ENCODE measurements at places on chromosomes 16 and 17.

DNA sequence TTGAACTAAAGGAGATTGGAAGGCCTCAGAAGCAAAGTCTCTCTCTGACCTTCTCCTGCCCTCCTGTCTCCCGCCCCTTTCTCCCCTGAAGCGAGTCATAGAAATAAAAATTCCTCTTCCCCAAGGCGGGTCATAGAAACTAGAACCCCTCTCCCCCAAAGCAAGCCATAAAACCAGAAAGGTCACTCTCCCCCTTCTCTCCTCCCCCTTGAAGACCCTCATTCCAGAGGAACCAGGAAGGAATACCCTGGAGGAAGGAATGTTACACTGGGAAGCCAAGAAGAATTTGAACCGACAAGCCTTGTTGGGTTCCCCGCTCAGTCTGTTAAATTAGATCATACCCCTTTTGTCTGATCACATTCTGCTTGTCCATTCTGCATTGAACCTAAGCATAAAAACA, 2.7 kb upstream of the GJC1 start:
- no peak for DNase-seq

DNA sequence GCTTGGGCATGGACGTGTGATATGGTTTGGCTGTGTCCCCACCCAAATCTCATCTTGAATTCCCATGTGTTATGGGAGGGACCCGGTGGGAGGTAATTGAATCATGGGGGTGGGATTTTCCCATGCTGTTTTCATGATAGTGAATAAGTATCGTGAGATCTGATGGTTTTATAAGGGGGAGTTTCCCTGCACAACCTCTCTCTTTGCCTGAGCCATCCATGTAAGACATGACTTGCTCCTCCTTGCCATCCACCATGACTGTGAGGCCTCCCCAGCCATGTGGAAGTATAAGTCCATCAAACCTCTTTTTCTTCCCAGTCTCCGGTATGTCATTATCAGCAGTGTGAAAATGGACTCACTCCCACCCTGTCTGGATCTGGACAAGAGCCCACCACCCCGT, 393.4 kb downstream of the SEC14L1 start:
- DNase-seq: no peak

GRCh38 chr17:39264119-39264518, 38.4 kb upstream of the STAC2 start:
- no peak for DNase-seq

DNA sequence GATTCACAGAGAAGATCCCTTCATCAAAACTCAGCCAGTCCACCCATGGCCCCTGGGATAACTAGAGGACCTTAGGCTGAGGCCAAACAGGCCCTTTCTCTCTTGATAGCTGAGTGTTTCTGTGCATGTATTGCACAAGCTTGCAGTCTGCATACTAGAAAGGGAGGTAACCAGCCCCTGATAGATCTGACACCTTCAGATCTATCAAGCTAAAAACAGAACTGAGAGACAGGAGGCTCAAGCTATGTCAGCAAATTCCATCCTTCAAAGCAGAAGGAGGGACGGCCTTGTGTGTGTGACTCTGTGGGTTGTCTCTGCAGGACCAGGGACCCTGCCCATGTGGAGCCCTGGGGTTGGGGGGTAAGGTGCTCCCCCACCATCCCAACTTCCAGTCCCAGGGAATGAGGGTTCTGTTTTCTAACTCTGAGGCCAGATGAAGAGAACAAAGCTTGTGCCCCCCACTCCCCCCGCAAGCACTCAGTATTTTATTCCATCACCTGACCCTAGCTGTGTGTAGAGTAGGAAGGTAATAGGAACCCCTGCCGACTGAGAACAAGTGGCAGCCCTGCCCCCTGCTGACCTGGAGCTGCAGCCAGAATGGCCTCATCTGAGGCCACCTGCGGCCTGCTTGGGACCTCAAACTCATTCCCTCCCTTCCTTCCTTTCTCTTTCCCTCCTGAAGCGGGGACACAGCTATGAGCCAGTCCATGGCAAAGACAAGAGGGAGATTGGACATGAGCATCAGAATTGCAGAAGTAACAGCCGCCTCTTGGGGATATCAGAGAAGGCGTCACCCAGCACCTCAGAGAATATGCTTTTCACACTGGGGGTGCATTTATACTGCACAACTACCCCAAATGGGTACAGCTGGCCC, 63.8 kb downstream of the SMPD3 start:
- no peak for DNase-seq

- peak; percentile 59 for DNase-seq
Measured at GRCh38 chr17:56319531-56319930, 166.3 kb downstream of the ANKFN1 start.

GRCh38 chr17:46025510-46026165, 26.6 kb downstream of the STH start:
- DNase-seq: no peak

DNA sequence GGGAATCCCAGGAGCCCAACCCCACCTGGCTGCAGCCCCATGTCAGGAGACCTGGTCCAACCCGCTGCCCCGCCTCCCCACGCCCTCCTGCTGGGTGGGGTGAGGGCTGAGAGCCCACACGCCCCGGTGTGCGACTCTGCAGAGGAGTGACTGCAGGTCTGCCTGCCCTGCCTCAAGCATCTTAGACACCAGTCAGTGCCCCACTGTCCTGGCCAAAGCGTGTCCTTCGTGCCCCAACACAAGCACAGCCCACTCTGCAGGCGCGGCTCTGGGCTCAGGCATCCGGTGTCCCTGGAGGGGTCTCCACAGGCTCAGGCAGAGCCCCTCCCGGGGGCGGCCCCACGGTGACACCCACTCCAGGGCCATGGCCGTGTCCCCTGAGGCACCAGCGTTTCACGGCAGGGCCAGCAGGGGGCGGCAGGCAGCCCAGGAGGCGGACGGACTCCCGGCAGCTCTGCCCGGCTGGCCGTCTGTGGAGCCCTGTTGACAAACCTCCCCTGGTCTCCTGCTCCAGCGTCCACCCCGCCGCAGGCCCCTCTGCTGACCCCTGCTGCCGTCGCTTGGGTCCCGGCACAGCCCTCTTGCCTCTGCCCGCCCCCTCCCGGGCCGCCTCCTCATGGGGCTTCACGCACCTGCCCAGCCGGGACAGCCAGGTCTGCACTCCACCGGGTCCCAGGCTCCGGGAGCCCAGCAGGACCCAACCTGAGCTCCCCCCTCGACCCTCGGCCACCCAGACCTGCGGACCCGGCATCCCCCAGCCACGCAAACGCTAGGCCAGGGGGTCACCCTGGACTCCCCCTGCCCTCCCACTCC, 8.6 kb upstream of the UBE2I start:
- DNase-seq: peak; percentile 47

- DNase-seq: no peak
Measured at GRCh38 chr16:11412175-11412904, 67.1 kb downstream of the RMI2 start.

- no peak for DNase-seq
Measured at GRCh38 chr17:77670173-77670572, 288.3 kb upstream of the TNRC6C start.

GRCh38 chr16:10181196-10182162, 749 bp downstream of the GRIN2A start:
- DNase-seq: peak; percentile 41

GRCh38 chr17:64709481-64709880, 47.4 kb upstream of the SMURF2 start:
- DNase-seq: no peak

DNA sequence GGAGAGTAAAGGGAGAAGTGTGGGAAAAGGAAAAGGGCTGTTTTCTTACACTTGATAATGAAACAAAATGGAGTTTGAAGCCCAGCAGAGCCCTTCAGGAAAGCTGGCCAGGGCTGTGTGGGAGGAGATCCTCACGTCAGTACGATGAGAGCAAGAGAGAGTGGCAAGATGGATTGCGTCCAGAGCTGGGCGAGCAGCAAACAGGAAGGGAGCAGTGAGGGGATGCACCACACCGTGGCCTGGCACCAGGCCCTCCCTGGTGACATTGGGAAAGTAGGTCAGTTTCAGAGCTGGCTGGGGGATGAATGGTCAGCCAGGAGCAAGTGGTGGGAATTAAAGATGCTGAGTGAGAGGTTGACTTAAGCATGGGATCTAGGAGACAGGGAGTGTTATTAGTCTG, 273.6 kb downstream of the GRIN2A start:
- no peak for DNase-seq

- no peak for DNase-seq
Measured at GRCh38 chr17:50106393-50107131, 11.4 kb downstream of the PDK2 start.

- DNase-seq: peak; percentile 20
Measured at GRCh38 chr17:73278465-73279453, 17.1 kb upstream of the CPSF4L start.

GRCh38 chr17:55168958-55169687, 95.6 kb upstream of the HLF start:
- DNase-seq: no peak

DNA sequence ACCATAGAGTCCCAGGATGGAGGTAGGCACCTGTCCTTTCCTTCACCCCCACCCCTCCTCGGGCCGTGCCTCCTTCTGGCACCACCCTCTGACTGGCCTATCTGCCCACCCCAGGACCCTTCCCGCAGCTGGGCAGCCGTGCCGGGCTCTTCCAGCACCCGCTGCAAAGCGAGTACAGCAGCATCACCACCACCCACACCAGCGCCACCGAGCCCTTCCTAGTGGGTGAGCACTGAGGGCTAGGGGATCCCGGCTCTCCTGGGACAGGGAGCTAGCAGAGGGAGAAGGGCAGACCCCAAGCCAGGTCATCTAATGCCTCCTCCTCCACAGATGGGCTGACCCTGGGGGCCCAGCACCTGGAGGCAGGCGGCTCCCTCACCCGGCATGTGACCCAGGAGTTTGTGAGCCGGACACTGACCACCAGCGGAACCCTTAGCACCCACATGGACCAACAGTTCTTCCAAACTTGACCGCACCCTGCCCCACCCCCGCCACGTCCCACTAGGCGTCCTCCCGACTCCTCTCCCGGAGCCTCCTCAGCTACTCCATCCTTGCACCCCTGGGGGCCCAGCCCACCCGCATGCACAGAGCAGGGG, 7.8 kb downstream of the GALK1 start:
- no peak for DNase-seq

DNA sequence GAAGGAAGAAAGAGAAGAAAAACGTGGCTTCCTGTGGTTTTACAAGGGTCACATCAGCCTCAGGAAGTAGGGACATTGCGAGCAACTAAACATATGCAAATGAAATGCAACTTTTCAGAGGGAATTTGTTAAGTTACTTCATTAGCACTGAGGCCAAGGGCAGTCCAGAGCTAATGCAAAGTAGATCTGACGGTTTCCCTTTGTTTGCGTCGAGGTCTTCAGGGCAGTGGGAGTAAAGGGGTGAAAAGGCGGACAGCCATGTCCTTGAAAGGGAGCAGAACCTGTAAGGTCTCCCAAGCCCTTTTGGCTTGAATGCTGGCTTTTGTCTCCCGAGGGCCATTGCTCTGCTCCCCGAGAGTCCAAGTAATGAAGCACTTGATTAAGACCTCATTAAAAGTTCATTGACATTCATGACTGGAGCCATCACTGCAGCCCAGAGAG, 85.0 kb downstream of the PMP22 start:
- no peak for DNase-seq

DNA sequence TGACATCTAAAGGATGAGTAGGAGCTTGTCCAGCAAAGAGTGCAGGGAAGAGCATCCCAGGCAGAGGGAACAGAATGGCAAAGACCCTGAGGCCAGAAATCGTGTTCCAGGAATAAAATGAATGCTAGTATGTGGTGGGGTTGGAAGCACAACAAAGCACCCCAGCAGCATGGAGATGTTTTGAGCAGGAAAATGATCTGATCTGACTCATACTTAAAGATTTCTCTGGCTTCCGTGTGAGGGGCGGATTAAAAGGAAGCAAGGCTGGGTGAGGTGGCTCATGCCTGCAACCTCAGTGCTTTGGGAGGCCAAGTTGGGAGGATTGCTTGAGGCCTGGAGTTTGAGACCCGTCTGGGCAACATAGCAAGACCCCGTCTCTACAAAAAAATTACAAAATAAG, 2.3 kb downstream of the SLC5A11 start:
- DNase-seq: no peak

GRCh38 chr16:73389085-73389484, 341.2 kb upstream of the ZFHX3 start:
- DNase-seq: no peak

- no peak for DNase-seq
Measured at GRCh38 chr17:79803997-79804855, 7.3 kb upstream of the CBX8 start.

GRCh38 chr16:55264949-55265348, 59.1 kb upstream of the IRX6 start:
- no peak for DNase-seq

GRCh38 chr17:49596613-49597244, 21.1 kb downstream of the NXPH3 start:
- no peak for DNase-seq

DNA sequence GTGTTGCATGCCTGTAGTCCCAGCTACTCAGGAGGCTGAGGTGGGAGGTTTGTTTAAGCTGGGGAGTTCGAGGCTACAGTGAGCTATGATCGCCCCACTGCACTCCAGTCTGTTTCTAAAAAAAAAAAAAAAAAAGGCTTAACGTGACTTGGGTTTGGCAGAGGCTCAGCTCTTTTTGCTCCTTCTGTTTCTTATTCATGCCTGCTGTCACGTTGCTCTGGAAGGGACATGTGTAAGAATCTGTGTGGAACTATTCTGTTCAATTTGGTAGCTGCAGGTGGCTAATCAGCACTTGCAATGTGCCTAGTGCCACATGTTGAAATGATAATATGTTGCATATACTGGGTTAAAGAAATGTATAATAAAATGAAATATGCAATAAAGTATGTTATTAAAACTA, 20.9 kb upstream of the SYT17 start:
- DNase-seq: no peak

GRCh38 chr16:66044556-66044955, 321.9 kb upstream of the CDH5 start:
- DNase-seq: no peak

DNA sequence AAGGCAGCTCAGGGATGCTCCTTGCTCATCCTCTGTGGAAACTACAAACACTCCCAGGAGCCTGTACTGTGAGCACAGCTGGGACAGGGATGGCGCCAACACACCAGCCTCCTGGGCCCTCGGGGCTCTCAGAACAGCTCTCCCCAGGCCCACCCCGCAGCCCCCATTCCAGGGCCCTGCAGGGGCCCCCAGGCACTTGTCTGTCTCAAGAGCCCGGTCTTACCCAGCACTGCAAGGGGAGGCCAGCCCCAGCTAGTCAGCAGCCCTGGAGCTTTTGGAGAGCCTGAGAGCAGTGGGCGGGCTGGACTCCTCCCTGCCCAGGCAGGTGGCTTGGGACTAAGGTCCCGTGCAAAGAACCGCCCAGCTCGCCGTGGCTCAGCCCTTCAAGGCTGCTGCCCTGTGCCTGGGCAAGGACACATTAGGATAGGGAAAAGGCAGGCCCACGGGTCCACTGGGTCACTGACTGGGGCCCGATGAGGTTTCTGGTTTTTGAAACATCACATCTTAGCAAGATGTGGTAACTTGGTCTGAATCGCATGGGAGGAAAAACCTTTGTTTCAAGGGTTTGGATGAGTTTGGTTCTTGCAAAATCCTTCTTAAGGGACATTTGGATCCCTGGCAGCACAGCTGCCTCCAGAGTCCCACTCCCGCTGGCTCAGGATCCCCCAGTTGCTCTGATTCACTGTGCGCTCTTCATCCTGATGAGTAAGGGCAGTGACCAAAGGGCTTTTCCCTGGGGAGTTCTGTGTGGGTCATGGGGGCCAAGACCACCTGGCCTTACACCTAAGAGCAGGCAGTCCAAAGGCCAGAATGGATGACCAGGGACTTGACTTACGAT, 2.8 kb downstream of the DNASE1L2 start:
- DNase-seq: no peak

Data from hematopoietic multipotent progenitor cell treated with erythropoietin and hydrocortisone succinate and interleukin-3 and kit ligand, for 8 days (in vitro differentiated cells).